NCI-H1092 treated with DMSO at 0.1 percent for 48 hours (cell line): ENCODE measurements at places on chromosomes 13 and 19.

GRCh38 chr13:110398564-110399507 lies 91.8 kb downstream of the COL4A2 start:
- DNase-seq: no peak

DNA sequence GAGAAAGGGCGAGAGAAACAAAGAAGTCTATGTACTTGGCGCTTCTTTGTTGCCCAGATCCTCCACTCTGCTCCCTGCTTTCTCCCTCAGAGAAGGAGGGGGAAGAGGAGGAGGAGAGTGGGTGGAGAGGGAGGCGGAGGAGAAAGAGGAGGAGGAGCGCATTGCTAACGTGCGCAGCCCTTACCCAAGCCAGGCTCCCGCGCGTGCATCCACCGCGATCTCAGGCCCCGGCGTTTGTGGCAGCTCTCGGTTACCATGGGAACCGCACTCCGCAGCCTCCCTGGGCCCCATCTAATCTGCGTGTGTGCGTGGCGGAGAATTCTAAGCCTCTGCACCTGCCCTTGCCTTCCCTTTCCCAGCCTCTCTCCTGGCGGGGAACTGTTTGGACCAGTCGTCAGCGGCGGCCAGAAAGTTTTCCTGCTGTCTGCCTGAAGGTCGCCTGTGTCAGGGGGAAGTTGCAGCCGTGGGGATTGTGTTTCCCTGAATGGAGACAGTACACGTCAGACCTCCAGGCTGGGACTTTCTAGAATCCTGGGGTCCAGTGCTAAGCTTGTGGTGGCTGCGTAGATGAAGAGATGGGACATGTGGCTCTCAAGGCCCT lies at the start of gene ERICH6B:
Gene ERICH6B (minus strand): TSS at position 239 of the 601 bp plus-strand sequence. CDS start 18,734 bp downstream, outside the sequence.
- DNase-seq: peak; percentile 69

GRCh38 chr13:100754459-100754858 lies 79.9 kb upstream of the TMTC4 start:
- no peak for DNase-seq

GRCh38 chr13:110801044-110801443 lies 87.5 kb downstream of the ING1 start:
- DNase-seq: no peak
